ENCODE measurements at places on chromosomes 5 and 9.

DNA sequence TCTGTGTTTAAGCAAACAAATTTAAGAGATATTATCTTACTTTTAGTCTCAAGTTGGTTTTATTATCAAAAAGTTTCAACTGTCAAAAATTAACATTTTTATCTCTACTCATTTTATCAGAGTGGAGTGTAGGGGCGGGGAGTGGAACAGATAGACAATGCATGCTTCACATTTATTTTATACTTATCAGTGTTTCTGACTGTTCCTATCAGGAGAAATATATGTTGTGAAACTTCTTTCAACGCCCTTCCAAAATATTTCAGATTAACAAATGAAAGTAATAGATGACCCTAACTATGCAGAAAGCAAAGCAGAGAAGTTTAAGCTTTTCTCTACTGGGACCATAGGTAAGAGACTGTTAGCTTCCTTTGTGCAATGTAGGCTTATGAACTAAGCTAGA, 44.9 kb upstream of the MAST4 start:
- H3K27ac ChIP-seq: no peak overlapping the region
- H3K4me3 ChIP-seq: no peak overlapping the region
- no peak for DNase-seq
- no peaks in the 10 kb centered on the region for H3K27me3 ChIP-seq
- H3K4me1 ChIP-seq: no peaks in the 10 kb centered on the region

GRCh38 chr5:17847286-17847685, 213.0 kb downstream of the TAF11L14 start:
- H3K36me3 ChIP-seq: no peaks in the 10 kb centered on the region
- H3K4me1 ChIP-seq: no peaks in the 10 kb centered on the region
- no peak for DNase-seq
- no peak overlapping the region for H3K27ac ChIP-seq
- no peak overlapping the region for H3K4me3 ChIP-seq
- H3K27me3 ChIP-seq: no peaks in the 10 kb centered on the region

- DNase-seq: no peak
- H3K27me3 ChIP-seq: no peaks in the 10 kb centered on the region
- H3K4me1 ChIP-seq: no peaks in the 10 kb centered on the region
Observed at GRCh38 chr5:119131530-119132304, 60.8 kb downstream of the DMXL1 start.

DNA sequence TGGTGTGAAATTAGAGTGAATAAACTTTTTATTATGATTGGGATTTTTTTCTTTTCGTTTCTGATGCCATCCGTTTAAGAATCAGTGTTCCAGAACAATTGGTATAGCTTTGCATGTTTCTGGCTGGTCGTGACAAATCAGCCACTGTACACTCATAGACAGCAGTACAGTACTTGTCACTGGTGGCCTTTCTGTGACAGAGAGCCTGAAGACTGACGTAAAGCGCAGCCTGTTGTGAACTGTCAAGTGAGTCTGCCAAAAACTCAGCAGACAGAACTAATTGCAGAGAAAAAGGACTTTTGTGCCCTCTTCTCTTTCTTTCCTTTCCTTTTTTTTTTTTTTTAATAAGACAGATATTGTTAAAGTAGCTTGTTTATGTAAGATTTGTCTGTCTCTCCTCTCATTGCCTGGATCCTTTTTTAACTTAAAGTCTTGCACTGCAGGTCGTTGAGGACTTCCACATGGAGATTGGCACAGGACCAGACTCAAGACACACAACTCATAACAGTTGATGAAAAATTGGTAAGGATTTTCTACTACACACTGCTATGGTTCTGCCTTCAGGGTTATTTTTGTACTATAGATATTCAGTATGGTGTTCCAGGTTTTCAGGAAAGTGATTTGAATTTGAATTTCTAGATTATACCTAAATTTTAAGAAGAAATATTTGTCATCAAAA, 42.7 kb downstream of the NDUFS4 start:
- H3K36me3 ChIP-seq: no peaks in the 10 kb centered on the region
- no peaks in the 10 kb centered on the region for H3K4me1 ChIP-seq
- no peaks in the 10 kb centered on the region for H3K27me3 ChIP-seq
- H3K27ac ChIP-seq: no peak overlapping the region
- DNase-seq: no peak

GRCh38 chr5:138391859-138392386, 39.4 kb downstream of the KDM3B start:
- H3K36me3 ChIP-seq: no peaks in the 10 kb centered on the region
- peak overlapping the region; percentile 73 for H3K27ac ChIP-seq
- H3K4me1 ChIP-seq: no peaks in the 10 kb centered on the region
- H3K27me3 ChIP-seq: no peaks in the 10 kb centered on the region
- DNase-seq: peak; percentile 40

Data from breast epithelium (tissue), 4 donors.